ENCODE measurements at places on chromosomes 12 and 14. TPM values are rescaled to one million over a fixed set of nuclear protein-coding genes. Genes with fewer than 3 reads are reported as not detected.

Gene GALNT8
- total RNA-seq, result 1.0 TPM

Gene DBX2
- not detected for total RNA-seq

Gene OR11H12
- total RNA-seq, result not detected

Gene WBP11
- 95.7 TPM for total RNA-seq

Gene NYNRIN
- 0.23 TPM for total RNA-seq

Gene TRAF3
- 38.9 TPM for total RNA-seq

Gene MAP3K12
- 26.1 TPM for total RNA-seq

Gene NOVA1
- total RNA-seq, result not detected

Gene HSPB8
- not detected for total RNA-seq

Gene ARHGEF25
- 0.42 TPM for total RNA-seq

Gene SLC25A47
- total RNA-seq, result not detected

DNA sequence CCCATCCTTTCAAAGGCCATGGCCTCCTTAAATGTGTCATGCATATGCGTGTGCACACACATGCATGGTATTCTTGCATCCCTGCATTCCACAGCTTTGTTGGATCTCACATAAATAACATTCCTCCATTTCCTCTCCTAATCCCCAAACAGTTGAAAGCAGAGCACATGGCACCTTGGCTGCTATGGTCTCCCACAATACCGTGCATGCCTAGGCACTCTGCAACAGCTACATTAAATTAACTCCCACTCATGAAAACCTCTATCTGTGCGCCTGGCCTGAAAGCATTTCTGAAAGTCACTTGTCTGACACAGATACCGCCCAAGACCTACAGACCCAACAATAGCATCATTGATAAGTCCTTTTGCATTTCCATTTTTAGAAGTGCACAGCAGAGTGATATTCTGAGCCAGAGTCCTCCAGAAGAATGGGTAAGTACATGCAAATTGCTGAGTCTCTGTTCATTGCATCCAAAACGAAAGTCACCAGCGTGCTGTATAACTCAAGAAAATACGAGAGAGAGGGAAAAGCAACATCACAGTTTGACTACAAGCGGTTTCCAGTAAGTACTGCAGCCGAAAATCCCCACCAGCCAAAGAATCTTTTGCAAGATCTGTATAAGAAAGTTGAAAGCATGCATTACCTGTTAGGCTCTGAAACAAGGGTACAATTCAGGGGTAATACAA, 436 bp downstream of the ASB2 start:
- peaks cover 94% of the 10 kb centered on the region for H3K4me1 ChIP-seq
- H3K4me3 ChIP-seq, result peak overlapping the region; percentile 73
- peak overlapping the region; percentile 95 for H3K27ac ChIP-seq
- no peaks in the 10 kb centered on the region for H3K27me3 ChIP-seq
- H3K36me3 ChIP-seq, result peaks cover 62% of the 10 kb centered on the region

GRCh38 chr12:50401500-50402081, 906 bp downstream of the LARP4 start:
- no peak for DNase-seq
- H3K4me1 ChIP-seq, result peaks cover 25% of the 10 kb centered on the region
- peak overlapping the region; percentile 97 for H3K4me3 ChIP-seq
- H3K27me3 ChIP-seq, result no peaks in the 10 kb centered on the region

GRCh38 chr14:66563731-66564130, 55.8 kb downstream of the GPHN start:
- no peak overlapping the region for H3K27ac ChIP-seq
- no peak for DNase-seq
- H3K27me3 ChIP-seq, result no peaks in the 10 kb centered on the region
- H3K4me3 ChIP-seq, result no peak overlapping the region
- peaks cover 2% of the 10 kb centered on the region for H3K36me3 ChIP-seq
- no peaks in the 10 kb centered on the region for H3K4me1 ChIP-seq

- H3K27ac ChIP-seq, result no peak overlapping the region
- no peak overlapping the region for H3K4me3 ChIP-seq
- DNase-seq, result no peak
- no peaks in the 10 kb centered on the region for H3K4me1 ChIP-seq
- no peaks in the 10 kb centered on the region for H3K36me3 ChIP-seq
Observed at GRCh38 chr14:50647753-50648152, 20.4 kb downstream of the SAV1 start.

DNA sequence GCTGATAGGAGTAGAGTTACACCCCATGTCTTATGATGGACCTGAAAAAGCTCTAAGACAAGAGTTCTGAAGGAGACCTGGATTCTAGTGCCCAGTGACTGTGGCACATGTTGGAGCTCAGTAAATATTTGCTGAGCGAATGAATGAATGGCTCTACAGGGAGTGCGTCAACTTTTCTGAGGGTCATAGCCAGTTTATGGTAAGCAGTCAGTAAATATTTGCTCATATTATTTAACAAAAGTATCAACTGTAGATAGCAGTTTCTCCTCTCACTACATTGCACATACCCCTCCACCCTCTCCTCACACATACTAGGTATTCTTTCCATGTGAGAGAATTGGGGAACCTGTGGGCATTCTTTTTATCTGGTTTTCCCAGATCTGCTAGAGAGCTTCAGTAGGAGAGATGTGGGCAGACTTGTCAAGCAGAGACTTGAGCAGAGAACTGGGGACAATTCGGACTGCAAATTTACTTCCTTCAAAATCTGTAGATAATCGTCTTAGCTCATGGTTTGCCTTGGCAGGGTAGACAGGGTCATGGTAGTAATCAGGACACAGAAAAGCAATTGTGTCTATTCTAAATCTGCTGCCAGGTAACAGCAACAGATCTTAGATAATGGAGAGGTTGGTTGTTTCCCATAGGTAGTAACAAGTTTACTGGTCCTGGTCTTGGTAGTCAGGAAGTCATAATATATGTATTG, 5.7 kb downstream of the SLC4A8 start:
- no peaks in the 10 kb centered on the region for H3K36me3 ChIP-seq
- peaks cover 7% of the 10 kb centered on the region for H3K27me3 ChIP-seq
- H3K27ac ChIP-seq, result no peak overlapping the region
- H3K4me3 ChIP-seq, result no peak overlapping the region
- peaks cover 13% of the 10 kb centered on the region for H3K4me1 ChIP-seq

DNA sequence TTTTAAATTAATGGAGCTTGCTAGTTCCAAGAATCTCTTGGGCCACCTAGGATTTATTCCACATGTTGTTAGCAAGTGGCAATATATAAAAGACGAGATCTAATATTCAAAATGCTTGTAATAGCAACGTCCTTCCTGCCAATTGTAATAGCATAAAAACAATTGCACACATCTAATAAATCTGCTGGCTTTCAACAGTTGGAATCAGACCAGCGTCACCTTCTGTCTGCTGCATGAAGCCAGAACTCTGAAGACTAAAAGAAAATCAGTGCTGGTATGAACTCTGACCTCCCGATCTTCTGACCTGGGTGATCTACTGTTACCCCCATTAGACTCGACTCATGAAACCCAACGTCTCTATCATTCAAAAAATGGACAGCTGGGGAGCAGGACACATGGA, 100.6 kb downstream of the DIO2 start:
- no peak overlapping the region for H3K4me3 ChIP-seq
- DNase-seq, result no peak
- H3K27ac ChIP-seq, result no peak overlapping the region
- H3K27me3 ChIP-seq, result no peaks in the 10 kb centered on the region
- no peaks in the 10 kb centered on the region for H3K4me1 ChIP-seq

GRCh38 chr14:52895000-52895399, 55.9 kb downstream of the FERMT2 start:
- peaks cover 7% of the 10 kb centered on the region for H3K4me1 ChIP-seq
- no peaks in the 10 kb centered on the region for H3K36me3 ChIP-seq
- no peak overlapping the region for H3K27ac ChIP-seq
- DNase-seq, result no peak

DNA sequence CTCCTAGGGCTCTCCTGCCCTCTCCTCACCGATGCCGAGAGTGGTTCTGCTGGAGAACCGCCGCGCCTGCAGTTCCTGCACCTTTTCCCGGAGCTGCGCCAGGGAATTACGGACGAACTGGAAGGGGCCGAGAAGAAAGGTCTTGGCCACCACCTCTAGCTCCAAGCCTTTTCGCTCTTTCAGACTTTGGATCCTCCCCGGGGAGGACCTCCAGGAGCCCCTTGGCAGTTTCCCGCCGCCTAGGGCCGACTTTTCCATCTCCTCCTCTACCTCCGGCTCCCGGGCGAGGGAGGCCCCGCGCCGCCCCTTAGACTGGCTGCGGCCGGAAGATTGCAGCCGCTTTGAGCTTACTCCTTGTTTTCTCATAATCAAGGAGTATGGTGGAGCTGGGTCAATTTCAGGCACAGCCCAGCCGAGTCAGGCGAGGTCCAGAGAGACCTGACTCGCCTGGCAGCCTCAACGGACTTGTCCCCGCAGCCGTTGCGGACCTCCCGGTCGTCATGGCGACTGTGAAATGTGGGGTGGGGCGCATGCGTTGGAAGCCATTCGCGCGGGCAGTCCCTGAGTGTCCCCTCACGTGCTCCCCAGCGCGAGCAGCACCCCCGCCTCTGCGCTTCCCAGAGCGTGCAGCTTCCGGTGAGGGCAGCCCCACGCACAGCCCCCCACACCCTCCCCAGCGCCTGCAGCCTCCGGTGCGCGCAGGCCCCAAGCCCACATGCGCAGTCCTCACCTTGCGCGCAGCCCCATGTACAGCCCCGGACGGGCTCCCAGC, at the start of gene DPY19L2:
TSS of gene DPY19L2 (minus strand) at position 466 of the 772 bp plus-strand sequence. CDS start at position 366, 100 bp downstream.
- H3K4me1 ChIP-seq, result peaks cover 14% of the 10 kb centered on the region
- H3K27ac ChIP-seq, result no peak within 1 kb of the TSS
- no peaks in the 10 kb centered on the region for H3K36me3 ChIP-seq
- peaks cover 43% of the 10 kb centered on the region for H3K27me3 ChIP-seq
- DNase-seq, result peak; percentile 7

DNA sequence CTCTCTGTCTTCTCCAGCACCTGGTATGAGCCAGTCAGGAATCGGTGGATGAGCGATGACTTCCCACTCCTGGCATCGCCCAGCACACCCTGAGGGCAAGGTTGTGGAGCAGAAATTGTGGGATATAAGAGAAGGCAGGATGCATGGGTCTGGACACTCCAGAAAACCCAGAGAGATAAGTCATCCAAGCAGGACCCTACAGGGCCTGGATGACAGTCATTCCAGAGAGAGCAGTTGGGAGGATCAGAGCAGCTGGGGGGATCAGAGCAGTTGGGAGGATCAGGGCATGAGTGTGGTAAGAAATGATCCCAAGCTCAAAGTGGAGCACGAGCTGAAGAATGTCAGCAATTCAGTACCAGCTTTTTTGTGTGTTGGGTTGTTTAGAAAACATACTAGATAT, 4.0 kb downstream of the AGAP2 start:
- no peak overlapping the region for H3K27ac ChIP-seq
- DNase-seq, result no peak
- H3K4me1 ChIP-seq, result peaks cover 13% of the 10 kb centered on the region
- H3K27me3 ChIP-seq, result no peaks in the 10 kb centered on the region

GRCh38 chr14:61653507-61653906, 41.8 kb upstream of the HIF1A start:
- DNase-seq, result no peak
- peaks cover 11% of the 10 kb centered on the region for H3K27me3 ChIP-seq
- H3K4me3 ChIP-seq, result no peak overlapping the region
- H3K27ac ChIP-seq, result no peak overlapping the region
- peaks cover 46% of the 10 kb centered on the region for H3K4me1 ChIP-seq

DNA sequence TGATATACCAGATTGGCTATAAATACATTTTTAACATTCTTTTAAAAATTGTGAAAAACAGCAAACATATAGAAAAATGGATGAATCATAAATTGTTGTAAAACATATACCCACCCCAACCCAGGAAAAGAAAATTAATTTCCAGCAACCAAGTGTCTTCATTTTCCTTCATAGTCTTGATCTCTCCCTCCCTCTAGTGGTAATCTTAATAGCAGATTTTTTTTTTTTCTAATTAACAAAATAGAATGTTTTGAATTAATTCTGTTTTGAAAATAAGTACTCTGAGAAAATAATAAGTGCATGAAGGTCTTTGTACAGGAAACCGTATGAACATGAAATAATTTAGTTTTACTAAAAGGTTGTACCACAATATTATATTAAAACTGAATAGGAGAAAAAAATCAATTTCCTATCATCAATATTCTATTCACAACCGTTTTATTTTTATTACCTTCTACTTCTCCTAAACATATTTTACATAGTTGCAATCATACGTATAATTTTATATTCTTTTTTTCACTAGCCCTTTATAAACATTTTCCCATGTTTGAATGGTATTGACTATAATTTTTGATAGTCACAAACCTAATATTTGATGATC, 7.0 kb downstream of the ETNK1 start:
- H3K4me1 ChIP-seq, result peaks cover 52% of the 10 kb centered on the region
- H3K27me3 ChIP-seq, result no peaks in the 10 kb centered on the region
- DNase-seq, result no peak
- peaks cover 19% of the 10 kb centered on the region for H3K36me3 ChIP-seq

DNA sequence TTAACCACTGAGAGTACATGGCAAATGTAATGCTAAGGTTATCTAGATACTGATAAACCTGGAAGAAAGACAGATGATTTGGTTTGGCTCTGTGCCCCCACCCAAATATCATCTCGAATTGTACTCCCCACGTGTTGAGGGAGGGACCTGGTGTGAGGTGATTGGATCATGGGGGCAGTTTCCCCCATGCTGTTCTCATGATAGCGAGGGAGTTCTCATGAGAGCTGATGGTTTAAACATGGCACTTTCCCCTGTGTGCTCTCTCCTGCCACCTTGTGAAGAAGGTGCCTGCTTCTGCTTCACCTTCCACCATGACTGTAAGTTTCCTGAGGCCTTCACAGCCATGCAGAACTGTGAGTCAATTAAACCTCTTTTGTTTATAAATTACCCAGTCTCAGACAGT, 14.2 kb downstream of the NOXRED1 start:
- no peaks in the 10 kb centered on the region for H3K36me3 ChIP-seq
- peaks cover 13% of the 10 kb centered on the region for H3K4me1 ChIP-seq
- no peak overlapping the region for H3K4me3 ChIP-seq
- no peak overlapping the region for H3K27ac ChIP-seq
- H3K27me3 ChIP-seq, result no peaks in the 10 kb centered on the region
- peak; percentile 6 for DNase-seq

GRCh38 chr14:92677087-92677668, 71.2 kb downstream of the LGMN start:
- DNase-seq, result no peak
- H3K36me3 ChIP-seq, result peaks cover 80% of the 10 kb centered on the region
- peaks cover 52% of the 10 kb centered on the region for H3K4me1 ChIP-seq
- H3K4me3 ChIP-seq, result no peak overlapping the region
- no peak overlapping the region for H3K27ac ChIP-seq

DNA sequence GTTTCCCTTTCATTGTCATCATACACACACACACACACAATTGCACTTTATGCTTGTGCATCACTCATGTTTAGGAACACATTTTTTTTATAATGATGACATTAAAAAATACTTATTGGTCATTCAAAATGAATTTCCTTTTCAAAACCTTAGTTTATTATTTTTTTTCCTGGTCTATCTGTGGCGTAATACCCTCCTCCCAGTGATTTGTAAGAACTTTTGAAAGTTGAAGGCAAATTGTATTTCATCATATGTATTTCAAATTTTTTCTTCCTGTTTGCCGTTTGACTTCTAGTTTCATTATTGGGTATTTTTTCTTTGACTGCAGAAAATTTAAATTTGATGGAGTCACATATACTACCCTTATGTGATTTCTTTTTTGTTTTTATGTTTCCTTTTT, 2.5 kb upstream of the LRRK2 start:
- peaks cover 43% of the 10 kb centered on the region for H3K27me3 ChIP-seq
- DNase-seq, result no peak
- H3K36me3 ChIP-seq, result no peaks in the 10 kb centered on the region
- no peak overlapping the region for H3K27ac ChIP-seq

Measured in activated CD4-positive, alpha-beta T cell treated with anti-CD3 and anti-CD28 coated beads, Interleukin-2, amount 10 ng/mL, durations not matched to agents 7 days and 5 days (primary cell).